NCI-H1694 (cell line): ENCODE measurements at places on chromosomes 12 and 14.

- DNase-seq: peak; percentile 69
These were observed 44.7 kb upstream of the FBRSL1 start for GRCh38 chr12:132444957-132445883.

GRCh38 chr12:24754690-24755638 is 193.9 kb downstream of the BCAT1 start:
- no peak for DNase-seq

GRCh38 chr12:130583800-130584199 is 132.3 kb downstream of the RIMBP2 start:
- DNase-seq: no peak

DNA sequence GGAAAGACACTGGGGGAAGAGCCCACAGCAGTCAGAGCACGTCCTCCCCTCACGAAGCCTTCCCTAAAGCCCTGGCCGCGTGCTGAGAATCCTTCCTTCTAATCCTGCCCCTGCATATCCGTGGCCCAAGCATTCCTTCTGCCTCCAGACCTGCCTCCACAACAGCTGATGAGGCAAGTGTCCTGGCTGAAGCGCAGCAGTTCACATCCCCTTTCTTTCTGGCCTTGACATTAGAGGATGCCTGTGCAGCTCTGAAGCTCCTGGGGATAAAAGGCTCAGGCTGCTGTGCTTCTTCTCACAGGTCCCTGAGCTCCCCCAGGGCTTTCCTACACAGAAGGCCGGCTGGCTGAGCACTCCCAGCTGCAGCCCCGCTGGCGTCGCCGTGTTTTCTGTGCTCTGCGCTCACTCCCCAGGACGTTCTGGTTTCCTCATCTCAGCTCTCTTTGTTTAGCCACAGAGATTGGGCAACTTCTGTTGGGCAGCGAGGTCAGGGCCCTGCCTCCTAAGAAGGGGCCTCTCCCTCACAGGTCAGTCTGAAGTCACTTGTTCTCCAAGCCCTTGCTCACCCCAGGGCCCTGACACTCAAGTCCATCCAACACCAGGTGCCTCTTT is 45.8 kb downstream of the NINJ2 start:
- no peak for DNase-seq

DNA sequence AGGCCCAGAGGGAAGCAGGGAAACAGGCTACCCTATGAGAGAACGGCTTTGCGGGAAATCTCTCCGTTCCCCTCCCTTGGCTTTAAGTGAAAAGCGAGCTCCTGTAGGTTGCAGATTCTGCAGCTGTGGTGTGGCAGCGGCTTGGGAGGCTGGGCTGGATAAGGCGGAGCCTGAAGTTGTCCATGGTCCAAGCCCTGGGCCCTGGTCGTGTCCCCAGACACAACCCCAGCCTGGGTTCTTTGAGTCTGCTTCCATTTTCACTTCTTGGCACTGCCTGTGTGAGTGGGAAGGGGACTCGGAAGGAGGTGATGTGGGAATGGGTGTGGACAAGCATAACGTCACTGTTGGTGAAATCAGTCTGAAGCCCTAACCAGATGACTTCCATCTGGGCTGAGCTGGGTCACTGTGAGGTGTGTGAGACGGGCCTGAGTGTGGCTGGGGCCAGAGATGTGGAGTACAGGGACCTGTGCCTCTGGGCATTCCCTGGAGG is 43.0 kb upstream of the CTDSP2 start:
- DNase-seq: no peak
